ENCODE measurements at places on chromosomes 1 and 21.

DNA sequence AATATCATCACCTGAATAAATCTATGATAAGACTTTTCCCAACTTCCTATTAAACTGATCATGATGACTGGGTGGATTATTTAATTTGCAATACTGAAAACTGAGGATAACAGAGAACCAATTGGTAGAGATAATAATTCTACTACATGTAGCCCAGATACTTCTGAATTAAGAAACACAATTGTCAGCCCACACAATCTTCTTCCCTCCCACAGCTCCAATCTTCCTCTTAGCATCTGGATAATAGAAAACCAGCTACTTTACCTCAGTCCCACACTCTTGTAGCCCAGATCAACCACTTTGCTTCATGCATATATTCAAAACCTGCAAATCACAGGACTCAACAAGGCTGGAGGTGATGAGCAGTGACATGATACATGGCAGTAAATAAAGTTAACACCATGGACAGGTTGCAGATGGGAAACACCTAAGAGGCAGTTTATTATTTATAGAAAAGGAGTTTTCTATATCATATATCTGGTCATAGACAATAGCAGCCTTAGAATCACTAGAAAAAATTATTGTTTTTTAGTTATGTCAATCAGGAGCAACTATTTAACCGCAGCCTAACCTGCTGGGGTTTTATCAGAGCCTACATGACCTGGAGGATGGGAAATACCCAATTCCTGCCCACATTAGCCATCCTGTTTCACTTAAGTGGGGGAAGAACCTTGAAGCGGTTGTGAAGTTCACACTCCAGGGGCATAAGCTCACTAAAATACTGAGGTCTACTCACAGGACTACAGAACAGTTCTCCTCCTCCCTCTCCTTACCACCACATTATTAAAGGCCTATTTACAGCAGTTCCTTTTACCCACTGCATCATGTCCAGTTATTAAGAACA, 16.7 kb downstream of the FRRS1 start:
- no peak for DNase-seq

GRCh38 chr1:121587777-121588176, 403.0 kb downstream of the SRGAP2C start:
- peak; percentile 72 for DNase-seq

GRCh38 chr1:19124273-19124672, 85.8 kb downstream of the UBR4 start:
- DNase-seq, result no peak

DNA sequence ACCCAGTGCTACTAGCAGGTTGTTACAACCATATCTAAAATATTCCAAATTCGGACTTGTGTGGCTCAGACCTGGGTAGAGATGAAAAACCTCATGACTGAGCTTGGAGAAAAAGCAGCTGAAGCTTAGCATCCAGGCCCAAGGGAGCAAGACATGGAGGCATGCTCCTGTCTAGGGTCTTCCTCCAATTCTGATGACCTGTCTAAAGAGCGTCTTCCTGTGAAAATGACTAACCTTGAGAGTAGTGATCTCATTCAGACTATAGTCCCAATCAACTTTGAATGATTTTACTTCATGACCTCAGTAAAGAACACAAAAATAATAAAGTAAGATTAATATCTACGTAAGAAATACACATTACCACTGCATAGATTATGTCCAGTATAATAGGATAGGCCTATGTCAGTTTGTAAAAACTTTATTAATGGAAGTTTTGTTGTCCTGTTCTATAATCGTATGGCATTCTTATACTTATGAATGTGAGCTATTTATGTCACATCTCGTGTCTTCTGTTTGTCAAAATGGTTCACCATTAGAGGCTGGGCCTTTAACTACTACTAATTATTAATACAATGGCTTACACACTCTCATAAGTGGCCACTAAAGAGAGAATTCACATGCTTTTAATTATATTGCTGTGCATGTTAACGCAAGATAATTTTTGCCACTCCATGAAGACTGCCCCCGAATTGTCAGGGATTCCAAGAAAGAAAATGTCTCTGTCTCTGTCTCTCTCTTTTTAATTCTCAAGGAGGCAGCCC, 201.3 kb downstream of the NCAM2 start:
- no peak for DNase-seq

GRCh38 chr1:61268546-61269240, 186.3 kb downstream of the NFIA start:
- no peak for DNase-seq

Data from EL (cell line).